ENCODE measurements at places on chromosomes 4 and X. TPM values are rescaled to one million over a fixed set of nuclear protein-coding genes. Genes with fewer than 3 reads are reported as not detected.

Gene MSX1
- 7.8 TPM for total RNA-seq

Gene AKAP4
- total RNA-seq, result not detected

Gene TXK
- not detected for total RNA-seq

Gene UGT2B10
- total RNA-seq, result not detected

All from smooth muscle cell of bladder (primary cell).